Stimulated activated CD4-positive, alpha-beta T cell treated with anti-CD3 and anti-CD28 coated beads, Interleukin-12 subunit alpha, Interleukin-12 subunit beta, amount 100 ng/mL, for 48 hours (primary cell): ENCODE measurements at places on chromosomes 11 and 22.

DNA sequence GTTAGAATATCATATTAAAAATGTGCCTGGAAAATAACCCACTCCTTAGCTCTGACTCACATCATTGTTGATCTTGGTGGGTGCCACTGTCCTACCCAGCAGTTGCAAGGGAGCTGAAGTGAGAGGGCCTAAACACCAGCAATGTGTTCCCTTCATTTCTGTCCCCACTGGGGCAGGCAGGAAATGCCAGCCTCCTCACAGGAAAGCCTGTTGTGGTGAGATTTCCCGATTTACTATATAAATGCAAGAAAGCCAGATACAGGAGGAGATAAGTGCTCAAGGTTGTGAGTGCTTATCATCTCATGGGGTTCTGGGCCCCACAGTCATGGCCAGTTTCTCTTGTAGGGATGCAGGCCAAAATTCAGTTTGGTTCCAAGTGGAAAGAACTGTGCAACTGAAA lies 15.8 kb upstream of the FLI1 start:
- DNase-seq = no peak

- no peak for DNase-seq
Measured at GRCh38 chr11:64891880-64892279, 13.5 kb upstream of the EHD1 start.

- no peak for DNase-seq
Measured at GRCh38 chr11:111459506-111460270, 52.5 kb downstream of the BTG4 start.

GRCh38 chr11:17692931-17693330 lies 26.4 kb upstream of the MYOD1 start:
- DNase-seq = no peak

DNA sequence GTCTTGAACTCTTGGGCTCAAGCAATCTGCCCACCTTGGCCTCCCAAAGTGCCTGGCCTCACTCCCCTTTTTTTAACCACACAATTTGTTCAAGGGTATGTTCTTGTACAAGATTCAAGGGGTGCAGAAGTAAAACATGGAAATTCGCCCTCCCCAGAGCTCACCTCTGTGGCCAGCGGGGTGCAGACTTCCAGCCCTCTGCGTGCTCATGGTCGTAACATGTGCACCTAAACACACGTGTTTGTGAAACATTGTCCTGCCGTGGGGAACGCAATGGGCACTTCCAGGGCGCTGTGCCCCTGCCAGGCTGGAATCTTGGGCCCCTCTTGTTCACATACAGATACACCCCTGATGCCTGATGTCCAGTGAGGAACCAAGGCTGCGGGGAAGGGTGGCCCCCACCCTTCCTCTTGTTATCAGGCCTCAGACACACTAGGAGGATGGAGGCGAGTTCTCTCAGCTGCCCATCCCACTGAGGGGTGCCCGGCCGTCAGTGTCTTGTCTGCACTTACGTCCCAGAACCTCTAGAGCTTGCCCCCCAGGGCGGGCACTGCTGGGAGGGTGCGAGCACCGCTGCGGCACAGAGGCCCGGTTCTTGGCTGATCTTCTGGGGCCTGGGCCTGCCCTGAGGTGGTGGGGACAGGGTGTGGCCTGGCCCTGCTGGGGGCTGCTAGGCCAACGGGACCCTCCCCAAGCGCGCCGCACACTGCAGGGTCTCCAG lies 4.1 kb upstream of the EPS8L2 start:
- no peak for DNase-seq

DNA sequence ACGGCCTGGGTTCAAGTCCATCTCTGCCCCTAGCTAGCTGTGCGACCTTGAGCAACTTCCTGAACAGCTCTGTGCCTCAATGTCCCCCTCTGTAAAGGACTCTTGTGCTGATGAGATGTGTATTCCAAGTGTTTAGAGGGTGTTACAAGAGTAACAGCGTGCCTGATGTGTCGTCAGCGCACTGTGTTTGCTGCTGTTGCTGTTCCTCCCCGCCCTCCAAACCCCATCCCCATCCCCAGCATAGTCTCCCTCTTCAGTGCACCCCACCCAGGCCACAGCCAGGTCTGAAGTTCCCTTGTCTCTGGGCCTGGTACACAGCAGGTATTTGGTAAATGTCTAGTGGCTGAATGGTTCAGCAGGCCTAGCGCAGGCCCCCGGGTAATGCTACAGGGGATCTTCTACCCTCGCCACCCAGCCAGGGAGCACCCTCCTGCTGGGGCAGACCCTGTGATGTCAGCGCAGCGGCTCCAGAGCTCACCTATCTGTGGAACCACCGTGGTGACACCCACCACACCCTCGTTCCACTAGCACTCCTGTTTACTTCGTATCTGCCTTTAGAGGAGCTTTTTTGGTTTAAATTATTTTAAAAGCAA lies 10.3 kb downstream of the CBX7 start:
- no peak for DNase-seq

DNA sequence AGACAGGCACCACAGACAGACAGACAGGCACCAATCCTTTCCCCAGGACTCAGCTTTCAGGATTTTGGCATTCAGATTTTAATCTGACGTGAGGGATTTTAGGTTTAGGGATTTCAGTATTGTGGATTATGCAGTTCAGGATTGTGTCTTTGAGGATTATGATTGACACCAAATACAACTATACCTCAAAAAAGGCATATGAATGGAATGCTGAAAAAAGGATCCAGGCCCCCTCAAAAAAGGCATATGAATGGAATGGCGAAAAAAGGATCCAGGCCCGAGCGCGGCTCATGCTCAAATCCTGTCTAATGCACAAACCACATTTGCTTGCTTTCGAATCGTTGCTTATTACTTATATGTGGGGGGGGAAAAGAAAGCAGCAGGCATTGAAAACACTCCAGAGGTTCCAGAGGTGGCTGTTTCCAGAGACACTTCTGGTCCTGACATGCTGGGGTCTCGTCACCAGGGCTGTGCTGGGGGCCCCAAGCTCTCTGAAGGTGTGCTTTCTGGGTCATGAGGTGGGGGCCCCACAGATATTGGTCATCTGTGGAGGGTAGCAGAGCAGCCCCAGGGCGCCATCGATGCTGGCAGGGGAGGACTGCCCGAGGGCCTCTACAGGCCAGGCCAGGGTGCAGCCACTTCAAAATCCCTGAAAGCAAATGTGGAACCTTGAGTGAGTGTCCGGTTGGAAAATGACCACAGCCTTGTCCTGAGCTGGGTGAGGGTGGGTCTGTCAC lies 16.8 kb upstream of the OSBPL5 start:
- no peak for DNase-seq

- no peak for DNase-seq
Measured at GRCh38 chr11:36487619-36488018, 22.5 kb downstream of the TRAF6 start.

GRCh38 chr11:61781585-61781984 lies 10.8 kb downstream of the TMEM258 start:
- no peak for DNase-seq

DNA sequence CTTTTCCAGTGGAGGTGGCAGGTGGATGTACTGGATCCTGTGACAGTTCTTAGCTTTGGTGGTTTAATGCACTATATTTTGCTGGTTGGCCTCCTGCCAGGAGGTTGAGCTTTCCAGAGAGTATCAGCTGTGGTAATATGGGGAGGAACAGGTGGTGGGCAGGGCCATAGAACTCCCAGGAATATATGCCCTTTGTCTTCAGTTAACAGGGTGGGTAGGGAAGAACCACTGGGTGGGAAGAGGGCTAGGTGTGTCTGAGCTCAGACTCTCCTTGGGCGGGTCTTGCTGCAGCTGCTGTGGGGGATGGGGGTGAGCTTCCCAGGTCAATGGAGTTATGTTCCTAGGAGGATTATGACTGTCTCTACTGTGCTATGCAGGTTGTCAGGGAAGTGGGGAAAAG lies 203.8 kb downstream of the DLG2 start:
- DNase-seq = no peak

- no peak for DNase-seq
Measured at GRCh38 chr11:124900464-124900863, 2.8 kb upstream of the ROBO4 start.

GRCh38 chr11:66861038-66861773 lies 4.3 kb downstream of the LRFN4 start:
- no peak for DNase-seq

GRCh38 chr22:43889201-43889859 lies 2.5 kb downstream of the PNPLA5 start:
- DNase-seq = no peak

DNA sequence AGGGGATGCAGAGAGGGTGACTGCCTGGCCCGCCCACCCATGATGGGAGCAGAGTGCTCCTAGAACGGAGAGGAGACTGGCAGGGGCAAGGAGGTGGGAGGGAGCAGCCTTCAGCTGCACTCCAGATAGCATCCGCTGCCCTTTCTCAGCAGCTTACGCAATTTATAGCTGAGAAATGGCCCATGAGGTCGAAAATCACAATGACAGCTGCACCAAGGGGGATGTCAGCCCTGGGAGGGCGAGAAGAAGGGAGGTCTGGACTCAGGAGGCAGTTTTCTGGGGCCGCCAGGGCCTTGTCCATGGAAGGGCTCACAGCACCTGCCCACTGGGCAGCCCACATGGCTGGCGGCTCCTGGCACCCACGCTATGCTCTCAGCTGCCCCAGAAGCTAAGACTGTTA lies 17.6 kb upstream of the MOB2 start:
- no peak for DNase-seq

- no peak for DNase-seq
Measured at GRCh38 chr11:64027651-64028397, 7.9 kb upstream of the FLRT1 start.

DNA sequence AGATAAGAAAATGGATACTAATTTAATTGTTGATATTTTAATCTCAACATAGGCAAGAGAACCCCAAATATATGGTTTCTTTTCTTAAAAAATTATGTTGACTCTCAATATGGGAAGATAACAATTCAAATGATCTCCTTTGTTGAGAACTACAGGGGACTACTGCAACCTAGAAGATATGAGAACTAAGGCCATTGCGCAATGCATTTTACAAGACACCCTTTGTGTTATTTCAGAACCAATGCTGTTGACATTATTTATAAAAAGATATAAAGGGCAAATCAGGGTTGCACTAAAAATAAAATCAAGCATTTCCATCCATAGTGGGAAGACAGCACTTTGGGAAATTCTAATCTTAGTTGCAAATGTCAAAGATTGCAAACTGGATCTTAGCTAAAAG lies 322.3 kb downstream of the SOX6 start:
- DNase-seq = no peak
